ENCODE measurements at places on chromosomes 3 and 15.

DNA sequence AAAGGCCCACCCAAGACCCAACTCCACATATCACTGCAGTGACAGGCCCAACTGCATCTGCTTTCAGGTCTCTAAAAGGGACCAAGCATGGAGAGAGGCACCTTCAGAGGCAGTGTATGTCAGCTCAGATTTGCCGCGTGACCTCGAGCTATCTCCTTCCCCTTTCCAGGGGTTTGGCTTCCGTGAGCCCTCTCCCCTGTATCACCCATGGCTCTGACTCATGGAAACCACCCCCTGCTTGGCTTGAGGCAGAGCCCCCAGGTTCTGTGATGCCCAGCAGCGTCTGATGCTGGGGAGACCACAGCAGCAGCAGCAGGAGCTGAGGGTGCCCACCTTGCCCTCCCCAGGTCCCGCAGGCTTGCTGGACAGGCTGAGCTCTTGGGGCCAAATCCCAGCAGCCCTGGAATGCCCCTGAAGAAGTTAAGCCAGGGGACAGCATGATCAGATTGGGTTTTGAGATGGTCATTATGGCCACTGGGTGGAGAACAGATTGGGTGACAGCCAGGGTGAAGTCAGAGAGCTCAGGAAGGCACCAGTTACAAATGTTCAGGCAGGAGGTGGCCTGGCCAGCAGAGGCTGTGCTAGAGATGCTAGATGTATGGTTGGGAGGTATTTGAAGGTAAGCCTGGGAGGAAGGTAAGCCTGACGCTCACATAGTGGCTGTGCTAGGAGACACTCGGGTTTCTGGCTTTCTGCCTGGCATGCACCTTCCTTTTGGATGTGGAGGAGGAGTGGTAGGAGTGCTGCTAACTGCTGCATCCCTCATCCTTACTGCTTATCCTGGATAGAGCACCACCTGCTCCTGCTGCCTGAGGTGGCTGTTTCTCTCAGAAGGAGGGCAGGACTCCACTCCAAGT, 42.9 kb downstream of the FGD5 start:
- DNase-seq = no peak

- DNase-seq = no peak
Observed at GRCh38 chr3:37770938-37771918, 90.5 kb upstream of the CTDSPL start.

DNA sequence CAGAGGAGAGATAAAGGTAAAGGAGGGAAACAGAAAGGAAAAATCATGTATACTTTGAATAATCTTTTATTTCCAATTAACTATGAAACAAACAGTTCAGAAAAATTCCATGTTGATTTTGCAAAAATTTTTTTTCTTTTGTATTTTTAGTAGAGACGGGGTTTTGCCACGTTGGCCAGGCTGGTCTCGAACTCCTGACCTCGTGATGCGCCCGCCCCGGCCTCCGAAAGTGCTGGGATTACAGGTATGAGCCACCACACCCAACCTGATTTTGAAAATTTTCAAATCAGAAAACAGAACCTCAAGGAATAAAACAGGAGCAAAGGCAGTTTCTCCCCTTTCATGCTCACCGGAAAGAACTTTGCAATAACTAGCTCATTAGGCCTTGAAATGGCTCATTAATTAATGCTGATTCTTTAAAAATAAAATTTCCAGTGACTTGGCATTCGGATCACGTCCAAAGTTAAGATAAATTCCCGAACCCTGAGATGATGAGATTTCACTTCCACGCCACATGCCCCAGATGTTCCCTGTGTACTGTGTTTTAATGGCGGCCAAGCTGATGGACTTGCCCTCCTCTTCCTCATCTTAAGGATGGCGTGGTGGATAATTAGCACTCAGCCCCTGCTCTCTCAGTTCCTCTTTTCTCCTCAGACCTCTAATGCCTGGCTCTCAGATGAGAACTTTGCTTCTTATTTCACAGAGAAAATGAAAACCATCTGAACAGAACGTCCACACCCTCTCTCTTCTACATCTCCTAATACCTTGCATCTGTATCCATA, 10.8 kb downstream of the BCL2L10 start:
- DNase-seq = no peak

DNA sequence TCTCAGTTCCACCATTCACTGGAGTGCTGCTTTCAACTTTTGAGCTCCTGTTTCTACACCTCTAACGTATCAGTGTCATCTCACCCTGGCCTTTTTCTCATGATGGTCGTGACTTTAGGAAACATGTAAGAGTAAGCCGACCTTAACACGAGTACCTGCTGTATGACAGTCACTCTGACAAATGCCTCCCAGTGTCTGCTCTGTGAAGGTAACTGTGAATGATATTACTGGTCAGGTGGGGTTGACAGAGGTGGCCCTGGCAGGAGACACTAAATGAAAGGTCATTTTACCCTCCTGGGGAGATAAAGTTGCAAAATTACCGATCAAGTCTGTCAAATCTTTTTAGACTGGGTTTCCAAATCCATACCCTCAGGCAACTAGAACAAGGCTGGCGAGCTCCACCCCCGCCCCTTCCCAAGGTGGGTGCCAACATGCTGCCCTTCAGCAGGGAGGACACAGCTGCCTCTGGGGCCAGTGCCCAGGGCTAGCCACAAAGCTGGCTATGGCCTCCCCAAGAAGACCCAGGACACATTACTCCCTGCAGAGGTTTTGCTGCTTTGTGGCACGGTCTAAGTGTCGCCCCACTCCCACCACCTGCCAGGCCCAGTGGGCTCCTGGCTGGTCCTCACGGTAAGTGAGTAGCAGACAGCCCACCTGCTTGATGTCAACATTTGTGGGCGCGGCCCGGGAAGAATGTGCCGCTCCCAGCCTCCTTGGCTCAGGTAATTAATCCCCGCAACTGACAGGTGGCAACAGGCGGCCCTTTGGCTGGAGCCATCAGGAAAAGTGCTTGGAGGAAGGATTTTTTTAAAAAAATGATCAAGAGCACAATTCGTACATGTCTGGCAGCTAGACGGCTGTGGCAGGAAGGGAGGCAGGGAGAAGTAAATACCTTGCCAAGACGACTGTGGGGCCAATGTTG, 211.8 kb downstream of the TP63 start:
- DNase-seq = no peak

Measured in cortex of kidney (tissue), 1 donor.